HCT116 (cell line): ENCODE measurements at places on chromosomes 7 and 10.
A peak's percentile ranks its signal among the peaks of the same experiment; 100 is the strongest.

DNA sequence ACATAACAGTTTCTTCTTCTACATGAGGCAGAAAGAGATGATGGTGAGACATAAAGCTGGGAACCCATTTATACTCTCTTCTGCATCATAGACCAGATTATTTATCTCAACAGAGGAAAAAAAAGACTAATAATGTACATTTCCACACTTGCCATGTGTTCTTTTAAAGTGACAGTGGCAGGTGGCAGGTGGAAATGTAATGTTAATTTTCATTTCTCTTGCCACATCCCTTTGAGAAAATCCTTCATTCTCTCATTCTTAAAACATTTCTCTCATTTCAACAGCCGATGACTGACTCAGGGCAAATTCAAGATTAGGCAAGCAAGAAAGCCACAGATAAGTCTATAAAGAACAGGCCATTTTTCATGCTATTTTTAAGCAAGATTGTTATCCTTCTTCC is 635.6 kb upstream of the SORCS1 start:
- DNase-seq = no peak

DNA sequence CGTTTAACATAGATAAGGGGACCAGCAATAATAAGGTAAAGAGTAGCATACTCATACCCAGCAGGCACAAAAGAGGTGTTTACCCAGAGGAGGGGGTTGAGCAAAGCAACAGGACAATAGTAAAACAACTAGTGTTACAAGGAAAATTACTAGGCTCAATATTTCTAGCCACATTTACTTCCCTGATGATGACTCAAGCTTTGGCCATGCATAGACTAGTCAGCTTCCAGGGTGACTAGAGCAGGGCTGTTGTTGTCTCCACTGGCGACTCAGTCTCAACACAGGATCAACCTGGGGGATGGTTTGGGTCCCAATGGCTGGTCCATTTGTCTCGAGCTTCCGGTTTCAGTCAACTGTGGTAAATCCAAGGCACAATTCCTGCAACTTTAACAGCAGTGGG is 217.7 kb upstream of the KCND2 start:
- DNase-seq = peak; percentile 13

- DNase-seq = no peak
These were observed 122.7 kb downstream of the TRRAP start for GRCh38 chr7:99000904-99001465.

- DNase-seq = no peak
These were observed 96.4 kb upstream of the DIP2C start for GRCh38 chr10:785861-786214.

DNA sequence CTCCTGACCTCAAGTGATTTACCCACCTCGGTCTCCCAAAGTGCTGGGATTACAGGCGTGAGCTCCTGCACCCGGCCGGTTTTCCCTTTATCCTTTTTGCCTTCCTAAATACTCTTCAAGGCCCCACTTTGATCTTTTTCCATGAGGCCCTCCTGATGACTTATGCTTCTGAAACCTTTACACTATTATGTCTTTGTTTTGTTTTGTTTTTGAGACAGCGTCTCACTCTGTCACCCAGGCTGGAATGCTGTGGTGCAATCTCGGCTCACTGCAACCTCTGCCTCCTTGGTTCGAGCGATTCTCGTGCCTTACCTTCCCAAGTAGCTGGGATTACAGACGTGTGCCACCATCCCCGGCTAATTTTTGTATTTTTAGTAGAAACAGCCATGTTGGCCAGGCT is 3.8 kb downstream of the STMP1 start:
- DNase-seq = no peak

DNA sequence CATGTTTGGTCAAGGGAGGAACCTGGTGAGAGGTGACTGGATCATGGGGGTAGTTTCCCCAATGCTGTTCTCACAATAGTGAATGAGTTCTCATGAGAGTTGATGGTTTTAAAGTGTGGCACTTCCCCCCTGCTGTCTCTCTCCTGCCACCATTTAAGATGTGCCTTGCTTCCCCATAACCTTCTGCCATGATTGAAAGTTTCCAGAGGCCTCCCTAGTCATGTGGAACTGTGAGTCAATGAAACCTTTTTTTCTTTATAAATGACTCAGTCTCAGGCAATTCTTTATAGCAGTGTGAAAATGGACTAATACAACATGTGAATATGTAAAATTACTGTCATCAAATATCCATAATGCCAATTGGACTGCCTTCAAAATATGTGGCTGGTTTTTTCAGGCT is 165.5 kb upstream of the TARP start:
- no peak for DNase-seq

- no peak for DNase-seq
These were observed 25.8 kb upstream of the GPNMB start for GRCh38 chr7:23220690-23221305.

GRCh38 chr7:103824251-103824650 is 165.2 kb downstream of the RELN start:
- no peak for DNase-seq

- DNase-seq = no peak
These were observed 88.1 kb upstream of the FAM204A start for GRCh38 chr10:118430190-118430589.

- no peak for DNase-seq
These were observed 13.1 kb upstream of the PDK4 start for GRCh38 chr7:95609277-95609971.

DNA sequence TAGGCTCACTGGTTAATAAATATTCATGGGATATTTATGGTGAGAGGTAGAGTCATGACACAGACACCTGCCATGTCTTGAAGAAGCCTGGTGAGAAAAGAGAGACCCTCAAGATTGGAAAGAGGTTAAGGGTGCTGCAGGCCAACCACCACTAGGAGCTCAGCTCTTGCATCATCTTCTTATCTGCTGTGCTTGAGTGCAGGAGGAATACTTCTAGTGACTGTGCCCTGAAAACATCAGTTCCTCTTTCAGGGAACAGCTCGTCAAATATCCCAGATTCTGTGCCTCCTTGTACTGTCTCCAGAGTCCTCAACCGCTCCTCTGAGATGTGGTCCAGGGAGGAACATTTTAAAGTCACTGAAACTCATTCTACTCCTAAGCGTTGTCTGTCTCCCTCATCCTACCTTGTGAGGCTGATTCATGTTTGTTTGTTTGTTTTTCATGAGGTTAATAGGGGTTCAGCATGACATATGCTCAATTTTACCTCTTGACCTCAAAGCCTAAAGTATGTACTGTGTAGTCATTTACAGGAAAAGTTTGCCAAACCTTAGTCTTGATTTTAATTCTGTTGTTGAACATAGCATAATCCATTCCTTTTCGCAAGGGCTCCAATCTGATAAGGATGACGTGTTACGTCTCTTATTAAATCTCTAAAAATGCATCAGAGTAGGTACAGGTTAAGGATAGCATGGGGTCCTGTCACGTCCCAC is 293.1 kb downstream of the C7orf25 start:
- no peak for DNase-seq

DNA sequence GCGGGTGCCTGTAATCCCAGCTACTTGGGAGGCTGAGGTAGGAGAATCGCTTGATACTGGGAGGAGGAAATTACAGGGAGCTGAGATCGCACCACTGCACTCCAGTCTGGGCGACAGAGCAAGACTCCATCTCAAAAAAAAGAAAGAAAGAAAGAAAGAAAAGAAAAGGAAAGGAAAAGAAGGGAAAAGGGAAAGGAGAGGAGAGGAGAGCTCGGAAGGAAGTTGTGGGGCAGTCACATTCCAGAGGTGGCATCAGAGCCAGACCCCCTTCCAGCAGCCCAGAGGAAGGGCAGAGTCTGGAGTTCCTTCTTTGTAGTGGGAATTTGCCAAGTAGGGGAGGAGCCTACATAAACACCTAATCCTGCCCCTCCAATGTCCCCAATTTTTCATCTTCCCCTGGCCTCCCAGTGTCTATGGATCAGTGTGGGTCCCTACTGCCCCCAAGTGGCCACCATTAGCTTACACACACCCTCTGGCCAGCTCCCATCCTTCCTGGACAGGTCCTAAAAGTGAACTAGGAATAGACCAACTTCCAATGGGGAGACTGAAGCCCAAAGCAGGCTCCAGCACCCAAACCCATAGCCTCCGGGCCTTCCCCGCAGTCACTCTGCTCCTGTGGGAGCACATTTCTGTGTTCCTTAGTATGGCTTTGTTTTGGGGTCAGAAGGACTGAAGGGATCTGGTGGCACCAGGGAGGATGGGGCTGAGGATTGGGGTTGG is 39.6 kb upstream of the HSPB1 start:
- peak; percentile 69 for DNase-seq
